ENCODE measurements at places on chromosomes 5 and 9. TPM values are rescaled to one million over a fixed set of nuclear protein-coding genes. Genes with fewer than 3 reads are reported as not detected.

DNA sequence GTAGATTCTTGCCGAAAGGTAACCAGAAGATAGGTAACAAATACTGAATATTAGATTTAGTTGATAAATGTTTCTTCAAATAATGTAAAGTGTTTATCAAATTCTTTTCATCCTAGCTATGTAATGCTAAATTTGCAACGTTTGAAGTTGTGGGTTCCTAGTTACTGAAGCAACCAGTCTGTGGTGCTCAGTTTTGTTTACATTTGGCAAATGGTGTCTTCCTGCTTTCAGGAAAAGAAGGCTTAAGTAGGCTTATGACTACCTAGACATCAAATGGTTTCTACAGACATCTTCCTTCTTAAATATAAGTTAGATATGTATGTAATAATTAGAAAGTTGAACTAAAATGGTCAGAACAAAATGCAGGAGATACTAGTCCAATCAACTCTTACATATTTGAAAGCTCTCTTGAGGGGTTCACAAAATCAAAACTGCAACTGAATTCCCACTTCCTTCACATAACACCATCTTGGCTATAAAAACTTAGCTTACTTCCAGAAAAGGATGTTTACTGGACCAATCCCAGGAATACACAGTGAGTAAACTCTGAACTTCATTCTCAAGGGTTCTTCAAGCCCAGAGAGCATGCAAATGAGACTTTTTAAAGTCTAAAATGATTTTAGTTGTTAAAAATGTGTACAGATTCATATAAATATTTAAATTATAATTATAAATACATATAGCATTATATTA is 125.7 kb upstream of the ITGA1 start:
- peaks cover under 1% of the 10 kb centered on the region for H3K27me3 ChIP-seq
- no peak overlapping the region for H3K4me3 ChIP-seq
- H3K27ac ChIP-seq: no peak overlapping the region
- H3K4me1 ChIP-seq: no peaks in the 10 kb centered on the region
- no peak for DNase-seq

- no peaks in the 10 kb centered on the region for H3K27me3 ChIP-seq
- H3K36me3 ChIP-seq: no peaks in the 10 kb centered on the region
- no peak overlapping the region for H3K4me3 ChIP-seq
Observed at GRCh38 chr9:114206221-114206789, 51.0 kb downstream of the COL27A1 start.

DNA sequence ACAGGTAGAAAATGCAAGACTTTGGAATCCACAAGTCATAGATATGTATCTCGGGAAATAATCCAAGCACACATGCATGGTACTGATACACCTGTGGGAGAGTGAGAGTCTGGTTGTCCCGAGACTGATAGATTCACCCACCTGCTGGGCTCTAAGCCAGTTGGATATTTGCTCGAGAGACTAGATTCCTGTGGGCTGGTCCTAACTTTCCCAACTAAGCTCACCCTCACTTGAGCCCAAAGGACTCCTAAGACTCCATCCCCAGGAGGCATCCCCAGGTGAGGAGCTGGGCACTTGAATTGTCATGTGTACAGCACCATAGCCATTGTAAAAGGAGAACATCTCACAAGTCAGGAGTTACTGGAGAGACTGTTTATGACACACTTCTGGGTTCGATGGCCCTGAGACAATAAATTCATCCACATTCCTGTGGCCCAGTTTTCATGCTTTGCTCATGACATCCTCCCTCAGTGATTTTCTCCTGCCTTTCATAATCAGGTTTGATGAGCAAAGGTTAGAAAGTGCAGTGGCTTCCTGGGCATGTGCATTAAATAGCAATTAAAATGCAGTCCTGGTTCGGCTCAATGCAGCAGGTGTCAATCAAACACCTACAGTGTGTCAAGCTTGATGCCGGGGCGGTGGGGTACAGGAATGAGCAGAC is 18.1 kb downstream of the SLC1A1 start:
- H3K4me3 ChIP-seq: no peak overlapping the region
- H3K36me3 ChIP-seq: no peaks in the 10 kb centered on the region
- peaks cover 32% of the 10 kb centered on the region for H3K4me1 ChIP-seq
- H3K27ac ChIP-seq: peak overlapping the region; percentile 61
- no peaks in the 10 kb centered on the region for H3K27me3 ChIP-seq
- DNase-seq: peak; percentile 38

DNA sequence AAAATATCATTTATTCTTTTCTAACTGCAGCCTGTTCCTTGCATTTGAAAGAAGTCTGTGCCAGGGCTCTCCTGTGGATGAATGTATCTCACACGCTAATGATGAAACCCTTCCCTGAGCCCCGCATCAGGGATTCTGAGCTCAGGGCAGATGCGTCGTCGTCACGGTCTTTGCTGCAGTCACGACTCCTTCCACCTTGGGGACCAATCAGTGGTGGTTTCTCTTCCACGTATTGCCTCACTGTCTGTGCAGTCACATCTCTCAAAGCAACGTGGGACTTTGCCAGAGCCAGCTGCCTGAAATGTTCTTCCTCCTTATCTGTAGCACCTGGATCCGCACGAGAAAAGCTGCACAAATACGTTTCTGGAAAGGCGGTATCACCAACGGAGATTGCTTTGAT is 13.9 kb upstream of the UBE2QL1 start:
- H3K4me3 ChIP-seq: no peak overlapping the region
- no peaks in the 10 kb centered on the region for H3K4me1 ChIP-seq
- peaks cover 5% of the 10 kb centered on the region for H3K27me3 ChIP-seq

GRCh38 chr5:124730381-124730780 is 16.1 kb downstream of the ZNF608 start:
- H3K4me3 ChIP-seq: no peak overlapping the region
- DNase-seq: no peak
- no peaks in the 10 kb centered on the region for H3K27me3 ChIP-seq
- H3K4me1 ChIP-seq: peaks cover 25% of the 10 kb centered on the region
- H3K36me3 ChIP-seq: no peaks in the 10 kb centered on the region

DNA sequence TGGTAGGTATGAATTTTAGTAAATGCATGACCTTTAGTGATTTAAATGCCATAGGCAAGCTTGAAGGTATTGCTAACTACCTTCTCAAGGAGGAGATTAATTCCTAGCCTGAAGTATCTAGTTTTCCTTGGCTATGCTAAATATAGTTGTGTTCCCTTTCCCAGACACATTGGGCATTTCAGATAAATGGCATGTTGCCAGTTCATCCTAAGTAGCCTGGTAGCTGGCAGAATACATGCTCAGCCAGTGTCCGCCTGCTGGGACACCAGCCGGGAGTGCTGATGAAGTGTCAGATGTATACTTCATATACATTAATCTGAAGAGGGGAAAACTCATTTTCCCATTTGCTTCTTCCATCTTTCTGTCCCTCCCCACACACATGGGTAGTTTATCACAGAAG is 196.9 kb downstream of the MAST4 start:
- 0 out of 2 replicates have a peak, but pooled peaks cover 3% of the 10 kb centered on the region for H3K27me3 ChIP-seq
- no peak overlapping the region for H3K27ac ChIP-seq
- no peak for DNase-seq
- H3K36me3 ChIP-seq: no peaks in the 10 kb centered on the region
- H3K4me1 ChIP-seq: no peaks in the 10 kb centered on the region

DNA sequence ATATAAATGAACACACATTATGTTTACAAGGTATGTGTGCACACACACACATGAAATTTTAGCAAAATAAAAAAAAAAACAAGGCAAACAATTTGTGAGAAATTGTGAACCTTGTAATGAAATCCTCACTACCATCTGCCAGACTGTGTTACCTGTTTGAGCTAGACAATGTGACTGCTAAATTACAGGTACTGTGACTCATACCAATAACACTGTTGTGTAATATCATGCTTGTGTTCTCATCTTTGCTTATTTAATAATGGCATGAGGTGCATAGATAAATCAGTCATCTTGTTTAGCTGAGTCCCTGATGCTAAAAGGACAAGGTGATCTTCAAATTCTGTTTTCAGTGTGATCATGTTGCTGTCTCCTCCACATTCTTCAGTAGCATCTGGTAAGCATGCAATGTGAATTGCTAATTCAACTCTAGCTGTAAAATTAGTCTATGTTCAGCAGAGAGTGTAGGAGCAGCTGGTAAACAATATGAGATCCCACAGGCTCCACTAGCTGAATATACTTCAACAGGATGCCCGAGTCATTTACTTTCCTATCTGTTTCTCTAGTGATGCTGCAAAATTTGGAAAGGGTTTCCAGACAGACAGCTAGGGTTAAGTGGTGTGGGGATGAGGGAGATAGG is 966.3 kb upstream of the C9orf72 start:
- H3K36me3 ChIP-seq: no peaks in the 10 kb centered on the region
- H3K4me3 ChIP-seq: no peak overlapping the region
- H3K27ac ChIP-seq: no peak overlapping the region
- H3K27me3 ChIP-seq: no peaks in the 10 kb centered on the region
- H3K4me1 ChIP-seq: no peaks in the 10 kb centered on the region
- no peak for DNase-seq

GRCh38 chr9:125428902-125429467 is 167.4 kb downstream of the GAPVD1 start:
- no peaks in the 10 kb centered on the region for H3K27me3 ChIP-seq
- no peaks in the 10 kb centered on the region for H3K36me3 ChIP-seq
- no peak overlapping the region for H3K4me3 ChIP-seq
- H3K27ac ChIP-seq: no peak overlapping the region
- H3K4me1 ChIP-seq: no peaks in the 10 kb centered on the region

DNA sequence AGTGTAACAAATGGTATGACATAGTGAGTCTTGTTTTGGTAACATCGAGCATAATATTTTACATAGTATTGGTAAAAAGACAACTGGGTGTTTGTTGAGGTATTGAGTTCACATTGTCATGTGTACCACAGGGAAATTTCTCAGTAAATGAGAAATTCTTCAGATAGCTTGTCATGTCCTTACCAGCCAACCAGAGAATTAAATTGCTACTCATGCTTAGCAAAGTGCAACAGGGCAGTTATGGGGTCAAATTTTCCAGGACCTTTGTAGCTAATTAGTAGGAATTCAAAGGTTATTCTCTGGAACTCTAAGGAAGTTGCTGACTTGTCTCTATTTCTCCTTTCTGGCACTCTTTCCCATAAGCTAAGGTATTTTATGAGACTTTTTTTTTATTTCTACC is 595.7 kb downstream of the EFNA5 start:
- H3K36me3 ChIP-seq: no peaks in the 10 kb centered on the region
- no peak for DNase-seq
- H3K27me3 ChIP-seq: no peaks in the 10 kb centered on the region
- peaks cover 9% of the 10 kb centered on the region for H3K4me1 ChIP-seq
- H3K4me3 ChIP-seq: no peak overlapping the region
- no peak overlapping the region for H3K27ac ChIP-seq

The LHX2 gene
- total RNA-seq: 0.18 TPM
